ENCODE measurements at places on chromosomes 7 and 10.

DNA sequence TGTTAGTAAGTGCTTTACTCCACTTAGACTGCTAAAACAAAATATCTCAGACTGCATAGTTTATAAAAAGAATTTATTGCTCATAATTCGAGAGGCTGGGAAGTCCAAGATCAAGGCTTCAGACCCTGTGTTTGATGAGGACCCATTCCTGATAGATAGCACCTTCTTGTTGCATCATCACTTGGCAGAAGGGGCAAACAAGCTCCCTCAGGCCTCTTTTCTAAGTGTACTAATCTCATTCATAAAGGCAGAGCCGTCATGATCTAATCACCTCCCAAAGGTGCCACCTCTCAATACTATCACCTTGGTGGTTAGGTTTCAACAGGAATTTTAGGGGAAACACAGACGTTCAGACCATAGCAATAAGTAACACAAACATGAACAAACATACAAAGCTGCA, 55.4 kb downstream of the CRPPA start:
- no peak for DNase-seq

DNA sequence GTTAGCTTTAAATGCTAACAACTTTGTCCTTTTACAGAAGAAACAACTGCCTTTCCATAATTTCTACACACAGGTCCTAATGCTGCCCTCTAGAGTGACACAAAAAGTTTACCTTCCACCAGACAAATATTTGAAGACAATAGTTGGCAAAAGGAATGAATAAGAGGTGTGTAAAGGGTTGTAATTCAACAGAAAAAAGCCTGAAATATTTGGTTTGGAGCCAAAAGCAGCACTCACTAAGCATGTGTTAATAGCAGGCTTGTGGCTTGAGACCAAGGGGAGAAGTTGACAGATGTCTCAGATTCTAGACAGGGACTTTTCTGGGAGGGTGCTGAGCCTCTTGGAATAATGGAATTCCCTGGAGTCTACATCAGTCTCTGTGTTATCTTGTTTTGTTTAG, 156.2 kb upstream of the GALNT17 start:
- no peak for DNase-seq

- no peak for DNase-seq
Measured at GRCh38 chr10:8054494-8055407, at the start of gene GATA3. Gene GATA3 (plus strand): TSS chr10:8054688. CDS start chr10:8055656, 968 bp downstream.

GRCh38 chr7:107236862-107237261, 68.1 kb downstream of the HBP1 start:
- DNase-seq, result no peak

DNA sequence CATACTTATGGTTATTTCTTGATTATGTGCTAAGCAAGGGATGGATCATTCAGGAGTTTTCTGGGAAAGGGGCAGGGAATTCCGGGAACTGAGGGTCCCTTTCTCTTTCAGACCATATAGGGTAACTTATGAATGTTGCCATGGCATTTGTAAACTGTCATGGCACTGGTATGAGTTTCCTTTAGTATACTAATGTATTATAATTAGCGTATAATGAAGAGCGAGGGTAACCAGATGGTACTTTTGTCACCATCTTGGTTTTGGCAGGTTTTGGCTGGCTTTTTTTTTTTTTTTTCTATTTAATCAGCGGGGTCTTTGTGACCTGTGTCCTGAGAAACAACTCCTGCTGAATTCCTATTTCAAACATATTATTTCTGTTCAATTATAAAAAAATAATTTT, 237.6 kb upstream of the PTER start:
- no peak for DNase-seq

- no peak for DNase-seq
Measured at GRCh38 chr7:68760556-68760955, 837.7 kb upstream of the AUTS2 start.

DNA sequence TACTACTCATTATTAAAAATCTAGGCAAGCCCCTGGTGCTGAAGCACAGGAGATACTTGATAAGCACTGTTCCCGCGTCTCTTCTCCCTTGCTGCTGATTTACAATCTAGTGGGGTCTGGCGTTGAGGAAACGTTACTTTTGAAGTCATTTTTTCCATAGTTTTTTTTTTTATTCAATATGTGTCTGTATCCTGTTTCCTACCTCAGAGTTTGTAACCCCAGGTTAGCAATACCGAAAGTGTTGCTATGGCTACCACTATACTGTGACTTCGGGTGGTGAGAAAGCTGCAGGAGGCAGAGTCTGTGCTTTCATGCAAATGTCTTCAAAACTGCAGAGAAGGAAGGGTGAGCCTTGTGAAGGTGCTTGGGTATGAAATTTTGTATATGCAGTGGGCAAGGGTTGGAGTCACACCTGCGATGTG, 458.8 kb upstream of the GHITM start:
- DNase-seq, result no peak

DNA sequence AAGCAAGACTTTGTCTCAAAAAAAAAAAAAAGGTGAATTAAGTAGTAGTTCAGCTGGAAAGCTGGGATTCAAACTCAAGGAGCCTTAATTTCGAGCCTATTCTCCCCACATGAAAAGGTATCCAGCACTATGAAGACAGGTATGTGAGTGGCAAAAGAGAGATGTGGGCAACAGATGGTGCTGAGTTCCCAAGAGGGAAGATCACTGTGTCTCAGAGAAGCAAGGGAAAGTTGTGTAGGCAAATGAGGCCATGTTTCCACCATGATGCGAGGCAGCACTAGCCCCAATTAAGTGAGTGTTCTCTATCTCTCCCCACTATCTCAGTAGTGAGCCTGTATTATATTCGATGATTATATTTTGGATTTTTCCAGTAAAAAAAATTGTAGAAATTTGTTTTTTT, 19.8 kb upstream of the ST7 start:
- DNase-seq, result no peak

DNA sequence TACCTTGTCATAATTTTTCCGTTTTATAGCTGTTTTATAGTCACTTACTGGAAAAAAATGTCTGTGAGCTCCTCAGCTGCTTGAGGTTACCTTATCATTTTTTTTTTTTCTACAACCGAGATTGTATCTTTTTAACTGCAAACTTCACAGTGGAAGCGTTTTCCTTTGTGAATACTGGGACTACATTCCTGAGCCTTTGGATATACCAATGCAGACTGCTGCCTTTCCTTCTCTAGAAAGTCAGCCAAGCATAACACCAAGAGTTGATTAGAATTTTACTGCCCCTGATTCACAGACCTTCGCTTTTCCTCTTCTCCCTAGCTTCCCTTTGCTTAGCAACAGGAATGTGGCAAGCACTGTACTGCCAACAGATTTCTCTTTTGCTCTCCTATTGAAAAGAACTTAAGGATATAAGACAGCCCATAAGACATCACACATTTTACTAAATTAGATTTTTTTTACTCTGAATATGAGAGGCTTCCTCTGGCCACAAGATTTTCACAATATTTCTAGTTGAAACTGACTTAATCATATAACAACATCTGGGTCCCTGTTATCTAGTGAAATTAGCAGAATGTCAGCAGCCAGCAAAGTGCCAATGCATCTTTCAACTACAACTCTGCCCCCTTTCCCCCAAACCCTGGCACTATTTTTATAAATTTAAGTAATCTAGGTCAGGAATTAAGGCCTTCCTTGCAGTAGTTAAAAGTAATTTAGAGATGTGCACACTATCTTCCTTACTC, 170.6 kb downstream of the PRKG1 start:
- DNase-seq, result no peak

DNA sequence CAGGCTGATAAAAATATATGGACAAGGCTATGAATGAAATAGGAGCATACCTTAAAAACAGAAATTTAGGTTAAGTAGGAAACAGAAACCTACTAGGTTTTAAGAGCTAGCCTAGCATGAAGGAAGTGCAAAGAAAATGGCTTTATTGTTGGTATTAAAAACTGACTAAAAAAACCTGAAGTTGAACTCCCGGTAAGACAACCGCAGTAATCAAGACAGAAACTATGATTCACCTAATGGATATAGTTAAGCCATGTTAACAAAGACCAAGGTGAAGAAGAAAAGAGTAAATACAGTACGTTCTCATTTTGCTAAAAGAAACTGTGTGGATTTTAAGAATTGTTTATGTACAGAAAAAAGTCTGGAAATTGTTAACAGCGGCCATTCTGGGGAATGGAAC, 2.5 kb downstream of the RTKN2 start:
- no peak for DNase-seq

DNA sequence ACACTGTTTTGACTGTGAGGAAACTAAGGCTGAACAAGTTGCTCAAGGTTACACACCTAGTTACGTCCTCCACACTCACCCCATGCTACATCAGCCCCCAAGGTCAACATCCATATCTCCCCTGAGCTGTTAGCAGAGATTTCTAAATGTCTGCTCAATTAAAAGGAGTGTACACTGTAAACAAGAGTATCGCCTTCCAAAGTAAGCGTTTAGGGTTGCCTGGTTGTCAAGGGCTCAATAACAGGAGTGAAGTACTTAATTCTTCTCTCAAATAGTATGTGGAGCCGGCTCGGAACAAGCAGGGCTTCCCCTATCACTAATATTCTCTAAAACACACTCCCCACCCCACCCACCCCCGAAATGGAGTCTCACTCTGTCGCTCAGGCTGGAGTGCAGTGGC, 412.8 kb upstream of the GALNT17 start:
- no peak for DNase-seq

GRCh38 chr7:154415709-154416399, 363.7 kb downstream of the DPP6 start:
- DNase-seq, result no peak

DNA sequence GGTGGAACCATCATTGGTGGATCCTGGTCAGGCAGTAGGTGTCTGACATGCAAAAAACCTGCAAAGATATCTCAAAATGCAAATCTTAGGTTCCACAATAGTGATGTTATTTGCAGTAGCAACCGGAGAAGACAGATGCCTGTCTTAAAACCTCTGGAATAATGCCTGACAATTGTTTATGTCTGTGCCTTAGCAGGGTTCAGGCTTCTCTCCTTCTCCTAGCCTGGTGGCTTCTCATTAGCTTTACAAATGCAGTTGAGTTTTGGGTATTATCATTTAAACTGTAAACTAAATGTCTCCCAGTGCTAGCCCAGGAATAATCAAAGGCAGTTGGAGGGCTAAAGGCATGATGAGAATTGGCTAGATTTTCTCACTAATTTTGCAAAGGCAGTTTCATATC, 146.3 kb upstream of the NRG3 start:
- DNase-seq, result no peak

GRCh38 chr10:22704942-22705341, 9.4 kb downstream of the PIP4K2A start:
- no peak for DNase-seq

- peak; percentile 59 for DNase-seq
Measured at GRCh38 chr7:74149603-74150002, 24.6 kb upstream of the EIF4H start.

DNA sequence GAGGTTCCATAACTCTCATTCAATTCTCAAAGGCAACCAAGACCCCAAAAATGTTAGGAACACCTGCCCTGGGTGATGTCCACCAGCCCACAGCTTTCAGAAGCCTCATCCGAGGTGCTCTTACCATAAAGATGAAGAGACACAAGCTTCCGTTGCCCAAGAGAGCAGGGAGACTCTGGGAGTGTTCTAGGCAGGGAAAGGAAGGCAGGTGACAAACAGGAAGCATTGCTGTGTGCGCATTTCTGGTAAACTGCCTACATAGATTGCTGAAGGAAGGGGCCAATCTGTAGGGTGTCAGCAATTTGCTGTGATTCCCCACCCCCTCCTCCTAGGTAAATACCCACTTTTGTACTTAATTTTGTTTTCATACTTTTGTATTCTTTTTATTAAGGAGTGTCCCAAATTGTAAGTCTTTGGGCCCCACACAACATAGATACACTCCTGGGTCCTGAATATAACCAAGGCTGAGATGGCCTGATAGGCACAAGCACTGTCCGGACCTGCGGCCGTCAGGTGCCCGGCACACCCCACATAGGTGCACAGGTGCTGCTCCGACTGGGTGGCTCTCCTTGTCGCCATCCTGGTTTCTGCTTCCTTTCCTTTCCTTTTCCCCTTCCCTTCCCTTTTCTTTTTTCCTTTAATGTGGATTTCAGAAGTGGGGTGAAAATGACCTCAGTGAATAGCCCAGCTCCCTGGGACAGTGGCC, 51.4 kb upstream of the SMNDC1 start:
- DNase-seq, result no peak

DNA sequence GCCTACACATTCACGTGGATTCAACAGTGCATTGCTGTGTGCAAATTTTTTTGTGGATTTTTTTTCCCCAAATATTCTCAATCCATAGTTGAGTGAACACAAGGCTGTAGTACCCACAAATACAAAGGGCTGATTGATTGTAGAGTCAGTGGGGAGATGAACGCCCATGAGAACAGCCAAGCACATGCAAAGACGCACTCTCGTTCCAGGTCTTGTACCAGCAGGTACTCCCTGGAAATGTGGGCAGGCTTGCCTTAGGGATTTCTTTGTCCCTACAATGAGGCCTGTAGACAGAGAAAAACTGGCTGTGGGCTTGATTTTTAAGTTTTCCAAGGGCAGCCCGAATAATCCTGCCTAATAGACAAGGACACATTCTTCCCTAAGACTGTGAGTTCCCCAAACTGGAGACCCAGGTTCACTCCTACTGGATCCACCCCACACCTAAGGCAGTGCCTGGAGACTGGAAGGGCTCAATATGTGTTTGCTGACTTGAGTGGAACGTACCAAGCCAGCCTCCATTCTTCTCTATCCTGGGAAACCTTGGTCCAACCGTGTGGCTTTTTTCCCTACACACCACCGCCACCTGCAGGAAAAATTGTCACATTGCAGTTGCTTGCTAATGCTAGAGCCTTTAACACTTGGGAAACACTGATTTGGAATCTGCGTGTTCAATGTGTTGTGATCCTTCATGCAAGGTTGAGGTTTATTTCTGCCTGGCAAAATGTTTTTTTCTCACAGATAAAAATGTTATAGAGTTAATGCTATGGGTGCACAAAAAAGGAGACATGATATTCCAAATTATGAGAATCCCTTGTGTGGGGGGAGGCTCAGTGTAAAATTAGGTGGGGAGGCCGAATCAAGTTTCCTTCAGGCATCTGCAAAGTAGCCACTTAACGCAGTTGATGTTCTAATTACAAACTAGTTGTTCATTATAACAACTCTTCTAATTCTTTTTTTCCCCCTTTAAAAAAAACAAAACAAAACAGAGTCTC, 49.3 kb downstream of the PPP1R17 start:
- peak; percentile 74 for DNase-seq

- no peak for DNase-seq
Measured at GRCh38 chr10:123848564-123849457, 42.8 kb downstream of the CPXM2 start.

DNA sequence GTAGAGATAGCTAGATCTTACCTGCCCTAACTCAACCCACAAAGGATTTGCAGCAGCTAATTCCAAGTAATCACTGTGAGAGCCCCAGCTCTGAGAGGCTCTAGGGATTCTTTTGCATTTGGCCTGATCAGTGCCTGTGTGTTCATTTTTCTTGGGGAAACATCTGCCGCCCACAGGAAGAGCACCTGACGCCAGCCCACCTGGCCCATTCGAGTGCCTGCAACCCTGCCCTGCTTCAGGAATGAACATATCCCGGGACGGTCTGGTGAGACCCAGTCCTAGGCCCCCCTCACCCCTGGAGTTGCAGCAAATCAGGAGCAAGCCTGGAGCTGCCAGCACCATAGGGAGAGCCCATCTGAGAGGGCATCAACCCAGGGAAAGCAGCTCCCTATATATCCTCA, 38.8 kb downstream of the GSDME start:
- no peak for DNase-seq

- DNase-seq, result no peak
Measured at GRCh38 chr7:152120210-152120609, 94.7 kb downstream of the GALNT11 start.

- DNase-seq, result no peak
Measured at GRCh38 chr10:132574288-132574687, 36.7 kb downstream of the INPP5A start.

- DNase-seq, result no peak
Measured at GRCh38 chr7:92987538-92987937, 130.2 kb downstream of the SAMD9 start.

GRCh38 chr10:74081192-74081803, 69.3 kb downstream of the AP3M1 start:
- DNase-seq, result peak; percentile 50

Measured in right forelimb (tissue), 1 donor.